ENCODE measurements at places on chromosomes 6 and 20.

DNA sequence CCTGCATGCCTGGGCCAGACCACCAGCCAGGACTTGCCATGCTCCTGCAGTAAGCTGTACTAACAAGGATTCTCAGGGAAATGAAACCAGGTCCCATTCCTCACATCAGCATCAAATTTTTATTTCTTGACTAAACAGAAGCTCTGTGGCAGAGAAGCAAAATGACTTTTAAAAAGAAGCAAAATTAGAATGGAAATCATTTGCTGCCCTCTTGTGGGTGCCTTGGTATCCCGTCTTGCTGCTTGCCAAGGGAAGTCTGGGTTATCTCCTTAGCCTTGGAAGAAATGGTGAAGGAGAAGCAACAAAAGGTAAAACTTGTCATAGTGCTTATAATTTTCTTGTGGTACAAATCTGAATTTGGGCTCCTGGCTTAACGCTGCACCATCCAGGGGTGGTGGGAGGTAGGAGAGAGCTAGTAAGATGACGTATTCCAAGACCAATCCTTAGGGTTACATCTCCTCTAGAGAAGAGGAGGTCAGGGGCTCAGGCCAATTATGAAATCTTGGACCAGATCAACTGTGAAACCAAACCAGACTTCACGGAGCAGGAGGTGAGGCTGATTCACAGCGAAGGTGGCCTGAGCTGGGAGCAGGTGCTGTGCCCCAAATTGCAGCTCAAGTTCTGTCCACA is 107.5 kb downstream of the FAXC start:
- no peak for DNase-seq

GRCh38 chr6:159043251-159043650 is 1.5 kb downstream of the TAGAP start:
- no peak for DNase-seq

DNA sequence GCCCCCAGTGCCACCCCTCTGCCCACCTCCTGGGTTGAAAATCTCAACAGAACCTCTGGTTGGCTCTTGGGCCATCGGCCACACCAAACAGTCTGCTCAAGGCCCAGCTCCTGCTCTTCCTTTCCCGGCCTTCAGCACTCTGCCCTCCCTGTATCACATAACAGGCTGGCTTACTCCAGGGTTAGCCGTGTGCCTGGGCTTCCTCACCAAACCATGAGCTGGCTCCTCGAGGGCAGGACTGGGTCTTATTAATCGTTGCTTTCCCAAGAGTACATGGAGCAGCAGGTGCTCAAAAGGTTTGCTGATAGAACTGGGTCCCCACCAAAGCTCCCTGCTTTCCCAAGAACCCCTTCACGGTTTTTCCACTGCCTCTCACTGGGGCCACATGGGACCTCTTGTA is 12.7 kb upstream of the FAM83C start:
- no peak for DNase-seq

DNA sequence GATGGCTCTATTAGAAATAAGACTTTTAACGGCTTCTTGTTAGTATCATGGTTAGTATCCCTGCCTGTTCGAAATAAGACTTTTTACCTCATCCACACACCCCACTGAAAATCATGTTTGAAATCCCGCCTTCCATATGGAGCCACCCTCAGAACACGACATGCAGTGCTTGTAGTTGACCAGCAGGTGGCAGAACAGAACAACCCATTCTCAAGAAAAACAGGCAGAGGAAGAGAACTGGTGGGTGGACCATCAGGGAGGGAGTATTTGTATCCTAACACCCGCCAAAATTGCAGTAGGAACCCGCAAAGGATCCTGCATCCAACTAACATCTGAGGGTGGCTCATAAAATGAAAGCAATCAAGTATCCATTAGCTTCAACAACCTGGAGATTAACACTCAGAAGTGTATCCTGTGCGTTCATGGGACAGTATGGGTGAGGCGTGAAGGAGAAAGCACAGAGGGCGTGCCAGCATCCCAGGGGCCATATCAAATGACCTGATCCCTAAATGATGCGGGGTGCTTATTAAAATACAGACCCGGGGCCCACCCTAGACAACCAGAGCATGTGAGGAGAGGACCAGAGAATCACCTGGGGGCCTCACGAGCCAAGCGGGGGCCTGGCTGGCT is 89.6 kb upstream of the NHSL1 start:
- peak; percentile 19 for DNase-seq

GRCh38 chr6:82702574-82702973 is 339.0 kb downstream of the TPBG start:
- no peak for DNase-seq

- no peak for DNase-seq
These were observed 41.7 kb upstream of the FAM135A start for GRCh38 chr6:70371454-70372105.

DNA sequence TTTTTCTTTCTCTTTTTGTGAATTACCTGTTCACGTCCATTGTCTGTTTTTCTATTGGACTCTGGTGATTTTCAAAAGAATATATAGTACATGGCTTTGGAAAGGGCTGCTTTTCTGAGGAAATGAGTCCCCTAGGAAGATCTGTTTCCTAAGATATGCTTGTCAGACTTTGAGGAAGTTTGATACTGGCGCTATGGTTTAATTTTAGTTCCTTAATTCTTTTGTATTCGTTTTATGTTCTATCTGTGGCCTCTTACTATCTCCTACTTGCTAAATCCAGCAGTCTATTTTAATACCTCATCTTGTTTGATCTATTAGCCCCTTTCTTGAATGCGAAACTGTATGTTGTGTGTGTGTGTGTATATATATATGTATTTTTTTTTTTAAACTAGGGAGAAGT is 101.9 kb downstream of the LIN28B start:
- DNase-seq: no peak

DNA sequence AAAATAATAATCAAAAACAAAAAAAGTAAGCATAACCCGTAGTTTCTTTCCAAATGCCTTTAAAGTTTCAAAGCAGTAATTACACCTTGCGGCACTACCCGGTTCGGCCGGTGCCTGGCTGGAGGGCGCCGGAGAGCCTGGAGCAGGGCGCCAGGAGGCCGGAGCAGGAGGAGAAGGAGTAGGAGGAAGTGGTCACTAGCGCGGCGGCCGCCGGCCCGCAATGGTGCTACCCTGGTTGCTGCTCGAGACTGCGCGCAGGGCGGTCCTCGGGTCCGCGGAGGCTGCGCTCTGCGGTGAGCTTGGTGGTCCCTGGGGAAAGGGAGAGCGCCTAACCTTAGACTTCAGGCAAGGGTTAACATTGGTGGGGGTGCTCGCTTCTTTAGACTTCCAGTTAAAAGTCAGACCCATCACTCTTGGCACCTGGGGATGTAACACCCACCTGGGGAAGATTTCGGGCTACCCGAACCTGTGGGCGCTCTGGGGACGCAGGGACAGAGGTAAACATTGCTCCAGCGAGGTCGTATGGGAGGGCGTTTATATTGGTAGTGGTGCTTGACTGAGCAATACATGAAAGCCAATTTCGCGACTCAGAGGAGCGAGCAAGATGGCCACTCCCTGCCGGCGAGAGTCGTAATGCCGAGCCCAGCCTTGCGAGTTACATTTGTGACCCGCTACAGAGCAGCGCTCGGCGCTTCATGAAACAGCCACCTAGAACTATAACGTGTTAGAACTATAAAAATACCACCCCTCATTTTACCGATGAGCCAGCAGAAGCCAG is 5.8 kb upstream of the USP45 start:
- peak; percentile 36 for DNase-seq

DNA sequence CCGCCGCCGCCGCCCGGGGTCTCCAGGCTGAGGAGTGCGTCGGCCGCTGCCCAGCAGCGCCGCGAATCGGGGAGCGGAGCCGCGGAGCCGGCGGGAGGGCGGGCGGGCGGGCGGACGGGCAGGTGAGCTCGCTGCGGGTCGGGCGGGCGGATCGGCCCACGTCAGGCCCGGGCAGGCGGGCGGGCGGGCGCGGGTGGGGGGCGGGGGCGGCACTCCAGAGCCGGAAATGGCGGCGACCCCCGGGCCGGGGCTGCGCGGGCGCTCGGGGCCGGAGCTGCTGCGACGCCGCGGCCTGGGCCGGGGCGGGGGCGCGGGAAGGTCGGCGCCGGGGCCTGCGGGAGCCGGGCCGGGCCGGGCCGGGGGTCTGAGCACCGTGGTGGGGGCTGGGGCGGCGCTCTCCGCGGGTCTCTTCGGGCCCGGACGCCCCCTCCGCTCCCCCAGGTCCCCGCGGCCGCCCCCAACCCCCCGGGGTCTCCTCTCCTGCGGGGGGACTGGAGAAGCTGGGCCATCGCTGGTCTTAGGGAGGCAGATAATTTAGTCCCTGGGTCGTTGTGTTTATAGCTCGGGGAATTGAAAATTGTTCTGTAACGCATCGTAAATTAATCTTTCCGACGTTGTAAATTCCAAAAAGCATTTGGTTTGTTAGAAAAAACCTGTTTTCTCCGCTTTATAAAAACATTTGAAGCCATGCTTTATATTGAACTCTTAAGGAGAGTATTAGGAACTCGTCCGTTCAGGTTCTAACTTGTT is 451 bp downstream of the DNAJC5 start:
- no peak for DNase-seq

GRCh38 chr6:35166520-35166919 is 25.4 kb upstream of the TCP11 start:
- DNase-seq: no peak

DNA sequence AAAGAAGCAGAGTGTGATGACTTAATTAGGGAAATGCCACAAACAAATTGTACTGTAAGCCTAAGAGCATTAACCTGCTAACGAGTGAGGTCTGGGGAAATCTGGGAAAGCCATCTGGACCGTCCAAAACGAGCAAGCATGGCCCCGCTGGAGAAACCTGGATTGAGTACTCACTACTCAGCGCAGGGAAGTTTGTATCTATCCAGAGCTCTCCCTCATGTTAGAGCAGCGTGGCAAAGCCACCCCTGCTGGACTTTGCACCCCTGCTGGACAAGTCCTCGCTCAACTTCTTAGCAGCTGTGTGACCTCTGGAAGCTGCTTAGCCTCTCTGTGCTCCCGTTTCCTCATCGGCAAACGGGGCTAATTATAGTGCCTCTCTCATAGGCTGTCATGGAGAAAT is 37.3 kb downstream of the PSMG4 start:
- DNase-seq: no peak

GRCh38 chr6:116536216-116536621 is 9.3 kb downstream of the TRAPPC3L start:
- no peak for DNase-seq

DNA sequence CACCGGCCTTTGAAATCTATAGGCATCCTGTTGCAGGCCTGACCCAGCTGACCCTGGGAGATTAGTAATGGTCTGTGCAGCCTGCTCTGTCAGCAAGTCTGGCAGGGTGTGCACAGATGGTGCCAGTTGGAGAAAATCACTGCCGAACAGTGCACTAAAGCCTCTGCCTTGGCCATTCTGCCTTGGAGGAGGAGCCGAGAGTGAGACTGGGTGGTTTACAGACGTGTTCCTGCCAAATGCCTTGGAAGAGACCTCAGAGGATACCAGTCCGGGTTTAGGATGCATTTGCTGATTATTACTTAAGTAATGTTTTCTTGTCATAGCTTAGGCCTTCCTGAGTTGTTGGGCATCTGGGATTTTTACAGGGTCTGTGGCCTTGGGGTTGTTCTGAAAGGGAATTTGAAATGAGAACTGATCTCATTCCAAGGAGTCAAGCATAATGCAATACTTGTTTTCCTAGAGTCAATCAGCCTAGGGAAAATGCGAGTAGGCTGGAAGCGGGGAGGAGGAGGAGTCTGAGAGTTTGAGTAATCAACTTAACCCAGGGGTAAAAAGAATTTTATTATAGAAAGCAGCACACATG is 292.1 kb downstream of the SOX4 start:
- DNase-seq: no peak
